ENCODE measurements at places on chromosomes 12 and 14. TPM values are rescaled to one million over a fixed set of nuclear protein-coding genes. Genes with fewer than 3 reads are reported as not detected.

GRCh38 chr14:34113991-34114390 is 163.1 kb upstream of the EGLN3 start:
- DNase-seq, result no peak

GRCh38 chr14:19800282-19801117 is 3.1 kb upstream of the OR4N2 start:
- DNase-seq, result no peak

DNA sequence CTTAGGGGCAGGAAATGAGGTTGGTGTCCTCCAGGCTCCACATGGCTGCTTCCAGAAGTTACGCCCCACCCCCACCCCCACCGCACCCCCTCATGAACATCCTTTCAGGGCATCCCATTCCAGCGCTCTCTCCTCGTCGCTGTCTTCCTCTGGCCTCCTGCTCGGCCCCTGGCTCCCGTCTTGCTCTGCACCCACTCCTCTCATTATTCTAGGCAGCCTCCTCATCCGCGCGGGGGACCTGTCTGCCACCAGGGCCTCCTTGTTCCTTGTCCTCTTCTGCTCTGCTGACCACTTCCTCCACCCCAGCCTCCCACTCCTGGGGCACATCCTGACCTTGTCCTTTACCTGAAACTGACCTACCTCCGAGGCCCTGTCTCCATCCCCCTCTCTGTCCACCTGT is 29.8 kb upstream of the PLEKHG6 start:
- DNase-seq, result no peak

DNA sequence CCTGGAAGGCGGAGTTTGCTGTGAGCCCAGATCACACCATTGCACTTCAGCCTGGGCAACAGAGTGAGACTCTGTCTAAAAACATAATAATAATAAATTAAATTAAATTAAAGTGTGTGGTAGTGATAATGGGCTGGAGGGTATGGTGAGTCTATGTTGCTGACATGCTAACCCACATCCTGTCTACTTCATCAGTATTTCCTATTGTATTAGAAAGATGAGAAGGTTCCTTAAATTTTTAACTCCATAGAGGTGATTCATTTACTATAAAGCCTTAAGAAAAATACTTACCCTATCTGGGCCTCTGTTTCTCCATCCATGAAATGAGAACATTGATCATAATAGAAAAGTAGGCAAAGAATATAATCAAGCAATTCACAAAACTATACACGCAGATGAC is 280.5 kb downstream of the FBXL14 start:
- no peak for DNase-seq

DNA sequence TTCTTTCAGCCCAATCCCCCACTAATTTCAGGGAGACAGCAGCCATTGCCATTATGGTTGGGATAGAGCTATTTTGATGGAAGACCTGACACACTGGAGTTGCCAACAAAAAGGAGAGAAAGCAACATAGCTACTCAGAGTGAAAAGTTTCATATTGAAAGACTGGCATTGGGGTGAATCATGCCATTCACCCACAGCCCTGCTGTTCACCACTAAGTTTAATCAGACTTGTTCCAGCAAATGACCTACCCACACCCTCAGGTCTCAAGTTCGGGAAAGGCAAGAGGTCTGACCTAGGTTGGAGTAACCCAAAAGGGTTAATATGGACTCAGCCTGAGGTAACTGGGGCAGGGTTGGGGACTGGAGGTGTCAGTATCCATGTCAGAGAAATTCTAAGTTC is 169.2 kb downstream of the PAWR start:
- DNase-seq, result no peak

- DNase-seq, result no peak
These were observed 173.8 kb upstream of the DCN start for GRCh38 chr12:91356405-91356804.

The MYH7 gene
- not detected for total RNA-seq

The MRPS35 gene
- total RNA-seq, result 97.0 TPM

The MGST1 gene
- total RNA-seq, result not detected

The USP44 gene
- 0.44 TPM for total RNA-seq

The SYNE3 gene
- total RNA-seq, result 11.5 TPM

Data from SJSA1 (cell line).